NCI-H2171 (cell line): ENCODE measurements at places on chromosomes 3 and 15.

GRCh38 chr15:37014566-37014965 lies 85.8 kb downstream of the MEIS2 start:
- DNase-seq, result no peak

DNA sequence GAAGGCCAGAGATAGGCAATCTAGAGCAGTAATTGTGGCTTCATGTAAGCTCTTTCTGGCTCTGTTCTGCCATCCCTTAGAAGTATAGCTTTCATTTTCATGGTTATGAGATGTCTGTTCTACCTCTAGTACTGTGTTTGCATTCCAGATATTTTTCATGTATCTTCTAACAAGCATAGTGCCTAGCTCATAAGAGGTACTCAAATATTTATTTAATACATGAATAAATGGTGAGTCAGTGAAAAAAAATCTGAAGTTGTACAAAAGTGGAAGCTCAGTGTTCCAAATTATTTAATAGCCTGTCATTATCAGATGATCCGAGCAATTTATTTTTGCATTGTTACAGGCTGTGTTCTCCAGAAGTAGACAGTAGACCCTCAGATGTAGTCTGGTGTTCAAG lies 64.3 kb downstream of the OXSM start:
- DNase-seq, result no peak

DNA sequence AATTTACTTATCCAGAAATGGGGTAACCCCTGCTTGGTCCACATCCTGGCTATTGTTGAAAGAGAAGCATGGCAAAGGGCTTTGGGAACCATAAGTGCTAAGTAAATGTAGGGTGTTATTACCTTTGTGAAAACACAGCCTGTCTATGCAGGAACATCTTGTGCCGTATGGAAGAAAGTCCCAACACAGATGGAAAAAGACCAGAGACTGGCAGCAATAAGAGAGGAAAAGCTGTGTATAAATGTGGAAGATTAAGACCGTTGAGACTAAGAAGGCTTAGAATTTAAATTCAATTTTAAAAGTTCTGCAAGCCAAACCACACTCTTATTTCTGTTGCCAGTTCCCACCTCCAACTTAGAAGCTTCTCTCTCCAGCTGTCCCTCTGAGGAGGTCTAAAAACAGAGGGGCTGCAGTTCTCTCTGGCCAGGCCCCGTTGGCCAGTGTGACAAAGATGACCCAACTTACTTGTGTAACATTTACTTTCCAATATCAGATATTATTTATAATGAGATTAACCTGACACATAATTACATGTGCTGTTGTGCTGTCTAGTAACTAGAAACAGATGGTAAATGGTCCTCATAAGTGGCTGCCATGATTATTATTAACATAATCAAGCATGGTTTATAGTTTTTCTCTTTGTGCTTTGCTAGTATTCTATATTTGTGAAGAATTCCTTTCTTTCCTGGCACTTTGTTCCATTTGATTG lies 7.0 kb downstream of the MINDY4B start:
- DNase-seq, result no peak

GRCh38 chr15:101620671-101621070 lies 31.5 kb downstream of the TM2D3 start:
- no peak for DNase-seq

GRCh38 chr15:69161079-69161877 lies 843 bp downstream of the GLCE start:
- DNase-seq, result no peak

GRCh38 chr3:144362126-144362525 lies 390.5 kb downstream of the DIPK2A start:
- DNase-seq, result no peak

GRCh38 chr3:70561796-70562195 lies 249.4 kb upstream of the MDFIC2 start:
- no peak for DNase-seq

DNA sequence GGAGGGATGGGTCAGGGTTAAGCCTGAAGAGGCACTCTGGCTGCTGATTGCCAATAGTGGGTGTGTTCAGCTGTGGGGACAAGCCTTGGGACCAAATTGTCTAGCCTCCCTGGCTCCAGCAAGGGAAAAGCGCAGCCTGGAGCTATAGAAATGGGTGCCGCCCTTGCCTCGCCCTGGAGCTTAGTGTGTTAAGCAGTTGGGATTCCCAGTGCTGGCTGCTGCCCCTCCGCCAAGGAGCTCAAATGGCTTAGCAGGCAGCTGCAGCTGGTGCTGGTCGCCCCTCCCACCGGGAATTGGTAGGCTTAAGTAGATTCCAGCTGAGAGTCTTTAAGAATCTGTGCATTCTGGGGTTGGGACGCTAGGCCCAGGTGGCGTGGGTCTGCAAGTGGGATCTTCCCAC lies 662.9 kb upstream of the TBL1XR1 start:
- DNase-seq, result no peak

GRCh38 chr3:56985878-56986277 lies 74.6 kb upstream of the SPATA12 start:
- no peak for DNase-seq

GRCh38 chr3:24648063-24648462 lies 153.4 kb upstream of the THRB start:
- DNase-seq, result no peak

- DNase-seq, result no peak
These were observed 9.0 kb upstream of the C3orf33 start for GRCh38 chr3:155815030-155815545.

GRCh38 chr3:2458816-2459215 lies 360.1 kb downstream of the CNTN4 start:
- DNase-seq, result no peak

- DNase-seq, result no peak
These were observed 50.6 kb upstream of the PLXNA1 start for GRCh38 chr3:126932188-126932931.

GRCh38 chr3:37072892-37073291 lies 79.6 kb downstream of the MLH1 start:
- no peak for DNase-seq

- no peak for DNase-seq
These were observed 15.1 kb downstream of the DUSP7 start for GRCh38 chr3:52041118-52041731.

DNA sequence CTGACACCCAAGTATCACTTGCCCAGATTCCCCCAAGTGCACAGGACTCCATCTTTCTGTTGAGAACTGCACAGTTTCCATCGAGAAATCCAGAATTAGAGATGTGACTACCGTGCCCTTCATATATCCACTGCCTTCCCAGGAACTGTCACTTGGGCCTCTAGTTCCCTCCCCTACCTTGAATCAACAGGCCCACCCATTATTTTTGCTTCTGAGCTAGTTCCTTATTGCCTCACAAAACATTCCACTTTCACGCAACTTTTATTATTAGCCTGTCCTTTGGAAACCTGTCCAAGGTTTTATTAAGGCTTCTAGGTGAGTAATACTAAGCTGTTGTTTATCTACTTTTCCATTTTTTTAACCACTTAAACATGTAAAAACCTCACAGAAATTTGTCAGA lies 17.1 kb upstream of the SLC30A4 start:
- no peak for DNase-seq

- DNase-seq, result no peak
These were observed 27.1 kb upstream of the C3orf49 start for GRCh38 chr3:63791974-63792373.

- DNase-seq, result no peak
These were observed 2.9 kb downstream of the CADPS start for GRCh38 chr3:62872318-62872717.

GRCh38 chr15:28915041-28915810 lies 29.5 kb downstream of the APBA2 start:
- no peak for DNase-seq

DNA sequence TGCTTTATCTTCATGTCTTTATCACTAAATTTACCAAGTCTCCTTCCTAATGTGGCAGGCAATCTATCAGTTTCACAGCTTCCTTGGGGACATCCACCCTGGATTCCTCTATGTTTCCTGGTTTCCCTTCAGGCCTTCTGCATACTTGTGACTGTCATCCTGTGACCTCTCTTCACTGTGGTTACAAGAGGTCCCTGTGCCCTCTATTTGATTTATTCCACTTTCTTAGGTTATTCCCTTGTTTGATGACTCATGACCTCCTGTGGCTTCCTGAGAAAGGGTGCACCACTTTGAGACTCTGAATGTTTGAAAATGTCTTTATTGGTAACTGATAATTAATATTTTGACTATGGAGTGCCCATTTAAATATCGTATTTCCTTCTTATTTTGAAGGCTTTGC lies 60.5 kb upstream of the KY start:
- no peak for DNase-seq

- peak; percentile 71 for DNase-seq
These were observed 8.5 kb downstream of the HTR3D start for GRCh38 chr3:184040010-184040409.

- DNase-seq, result no peak
These were observed 169.2 kb upstream of the LYSMD4 start for GRCh38 chr15:99902248-99902928.

DNA sequence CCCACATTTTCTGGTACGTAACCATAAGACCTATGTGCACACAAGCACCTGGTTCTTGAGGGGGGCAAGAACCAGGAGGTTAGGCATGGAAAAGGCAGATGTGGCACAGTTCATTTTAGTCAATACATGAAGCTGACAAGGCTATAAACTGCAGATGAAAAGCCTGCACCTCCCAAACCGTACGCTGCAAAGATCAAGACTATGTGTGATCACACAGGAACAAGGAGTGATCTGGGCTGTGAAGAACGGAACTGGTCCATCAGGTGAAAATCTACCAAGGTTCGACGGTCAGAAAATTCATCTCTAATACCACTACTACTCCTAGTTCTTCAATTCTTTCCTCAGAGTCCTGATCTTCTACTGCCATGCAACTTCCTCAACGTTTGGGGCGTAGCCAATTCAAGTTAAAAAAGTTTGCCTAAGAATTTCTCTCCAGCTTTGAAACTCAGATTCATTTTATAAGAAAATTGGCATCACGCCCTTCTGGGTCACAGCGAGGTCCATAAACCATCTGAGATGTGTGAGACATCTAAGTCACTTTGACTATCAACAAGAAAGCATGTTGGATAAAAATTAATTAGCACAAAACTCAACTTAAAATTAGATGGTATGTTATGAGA lies 41.9 kb downstream of the PLD1 start:
- no peak for DNase-seq

- DNase-seq, result no peak
These were observed 16.7 kb downstream of the CACNA2D3 start for GRCh38 chr3:54138937-54139547.

DNA sequence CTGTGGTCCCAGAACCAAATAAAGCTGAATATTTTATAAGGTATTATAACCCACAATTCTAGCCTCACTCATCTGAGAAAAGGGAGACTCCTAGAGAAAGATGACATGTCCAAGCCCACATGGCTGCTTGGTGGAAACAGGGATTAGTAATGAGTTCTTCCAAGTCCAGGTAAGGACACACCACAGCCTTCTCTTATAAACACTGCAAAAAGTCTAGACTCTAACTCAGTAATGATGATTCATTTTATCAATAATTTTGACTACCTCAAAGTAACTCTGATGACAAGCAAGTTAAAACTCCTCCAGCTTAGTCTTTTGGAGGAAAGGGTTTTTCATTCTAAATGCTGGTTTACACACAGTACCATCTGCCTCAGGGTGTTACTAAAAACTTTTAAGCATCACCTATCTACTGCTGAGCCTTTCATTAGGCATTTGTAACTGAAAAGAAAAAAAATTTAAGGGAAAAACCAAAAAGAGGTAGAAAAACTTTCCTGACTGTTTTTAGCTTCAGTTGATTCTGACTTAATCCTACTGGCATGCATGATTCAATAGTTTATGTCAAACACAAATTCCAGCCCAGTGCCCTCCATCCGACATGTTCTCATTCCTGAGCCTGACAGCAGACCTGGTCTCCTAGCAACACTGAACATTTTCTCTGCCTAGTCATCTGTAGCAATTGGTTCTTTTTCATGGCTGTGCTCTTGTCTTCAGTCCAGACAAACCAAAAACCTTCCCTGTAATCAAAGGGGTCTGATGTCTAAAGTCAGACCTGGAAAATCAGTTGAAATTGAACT lies 43.9 kb downstream of the P3H2 start:
- no peak for DNase-seq

GRCh38 chr3:23806534-23807423 lies 1.0 kb downstream of the UBE2E1 start:
- no peak for DNase-seq

DNA sequence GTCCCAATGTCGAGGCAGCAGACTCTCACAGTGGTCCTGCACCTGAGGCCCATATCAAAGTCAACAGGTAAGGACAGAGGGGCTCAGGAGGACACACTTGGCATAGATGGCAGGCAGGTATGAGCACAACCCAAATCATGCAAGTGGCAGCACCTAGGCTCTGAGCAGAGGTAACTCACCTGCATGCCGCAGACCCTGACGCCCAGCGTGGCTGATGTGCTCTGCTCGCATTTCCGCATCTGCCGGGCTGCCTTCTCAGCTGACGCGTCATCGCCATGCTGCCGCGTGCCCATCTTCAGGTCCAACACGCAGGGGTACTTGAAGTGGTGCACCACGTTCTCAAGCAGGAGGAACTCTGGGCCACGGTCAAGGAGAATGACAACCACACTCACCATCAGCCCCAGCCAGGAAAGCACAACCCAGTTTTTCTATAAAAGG lies 4.2 kb upstream of the GMPPB start:
- no peak for DNase-seq

GRCh38 chr3:45785605-45786150 lies 10.7 kb downstream of the SLC6A20 start:
- DNase-seq, result no peak

DNA sequence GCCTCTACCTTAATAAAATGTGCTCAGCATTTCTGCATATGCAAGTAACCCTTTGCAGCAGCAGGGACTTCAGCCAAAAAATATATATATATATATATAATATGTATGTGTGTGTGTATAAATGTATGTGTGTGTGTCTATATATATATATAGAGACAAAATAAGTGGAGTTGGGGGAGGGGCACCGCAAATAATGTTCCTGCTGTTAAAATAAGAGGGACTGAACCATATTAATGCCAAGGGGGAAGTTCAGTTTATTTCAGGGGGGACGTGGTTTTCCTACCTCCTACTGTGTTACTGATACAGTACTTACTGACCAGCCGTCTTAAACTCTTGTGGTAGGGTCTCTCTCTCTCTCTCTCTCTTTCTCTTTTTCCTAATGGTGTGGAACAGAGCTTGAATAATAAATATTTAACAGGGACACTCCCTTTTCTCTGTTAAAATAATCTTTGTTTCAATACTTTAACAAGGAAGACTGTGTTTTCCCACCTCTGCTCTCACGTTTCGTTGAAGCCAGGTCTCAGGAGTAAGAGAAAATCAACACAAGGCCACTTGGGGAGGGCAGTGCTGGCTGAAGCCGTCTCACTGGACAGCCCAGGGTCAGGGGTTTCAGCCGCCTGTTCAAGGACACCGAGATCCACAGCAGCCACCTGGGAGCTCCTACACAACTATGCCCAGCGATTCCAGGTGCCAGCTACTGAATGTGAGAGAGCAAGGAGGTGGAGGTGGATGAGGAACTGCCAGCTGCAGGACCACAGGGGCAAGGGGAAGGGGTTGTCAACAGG lies 42.8 kb upstream of the ADAMTSL3 start:
- no peak for DNase-seq
